ENCODE measurements at places on chromosomes 5 and 9. TPM values are rescaled to one million over a fixed set of nuclear protein-coding genes. Genes with fewer than 3 reads are reported as not detected.

LCN9 gene
- polyA plus RNA-seq: not detected

SLC35A4 gene
- polyA plus RNA-seq: 79.7 TPM

SHLD3 gene
- 3.9 TPM for polyA plus RNA-seq

PRDM9 gene
- 0.03 TPM for polyA plus RNA-seq

DNAJB5 gene
- polyA plus RNA-seq: 12.8 TPM

PCDHGA1 gene
- polyA plus RNA-seq: 1.0 TPM

HTR1A gene
- polyA plus RNA-seq: not detected

C5orf52 gene
- not detected for polyA plus RNA-seq

UBE2QL1 gene
- polyA plus RNA-seq: 1.1 TPM

OR13C3 gene
- polyA plus RNA-seq: not detected

F12 gene
- polyA plus RNA-seq: 5.4 TPM

SH3RF2 gene
- 3.9 TPM for polyA plus RNA-seq

NMUR2 gene
- 0.08 TPM for polyA plus RNA-seq

ADAMTS13 gene
- polyA plus RNA-seq: 13.7 TPM

MAN1B1 gene
- polyA plus RNA-seq: 70.7 TPM

GRXCR2 gene
- polyA plus RNA-seq: not detected

TSSK1B gene
- polyA plus RNA-seq: 0.10 TPM

CCDC183 gene
- 4.3 TPM for polyA plus RNA-seq

GABRB2 gene
- 1.7 TPM for polyA plus RNA-seq

PCDH12 gene
- 16.8 TPM for polyA plus RNA-seq

ACTBL2 gene
- not detected for polyA plus RNA-seq

ANKRD18B gene
- polyA plus RNA-seq: 0.79 TPM

PCDHGB6 gene
- 6.3 TPM for polyA plus RNA-seq
